Activated CD4-positive, alpha-beta T cell treated with anti-CD3 and anti-CD28 coated beads, Interleukin-2, amount 50 U/mL, for 1 hour (primary cell): ENCODE measurements at places on chromosomes 13 and 19.

GRCh38 chr13:32988608-32989289 is 27.5 kb upstream of the KL start:
- no peak for DNase-seq

DNA sequence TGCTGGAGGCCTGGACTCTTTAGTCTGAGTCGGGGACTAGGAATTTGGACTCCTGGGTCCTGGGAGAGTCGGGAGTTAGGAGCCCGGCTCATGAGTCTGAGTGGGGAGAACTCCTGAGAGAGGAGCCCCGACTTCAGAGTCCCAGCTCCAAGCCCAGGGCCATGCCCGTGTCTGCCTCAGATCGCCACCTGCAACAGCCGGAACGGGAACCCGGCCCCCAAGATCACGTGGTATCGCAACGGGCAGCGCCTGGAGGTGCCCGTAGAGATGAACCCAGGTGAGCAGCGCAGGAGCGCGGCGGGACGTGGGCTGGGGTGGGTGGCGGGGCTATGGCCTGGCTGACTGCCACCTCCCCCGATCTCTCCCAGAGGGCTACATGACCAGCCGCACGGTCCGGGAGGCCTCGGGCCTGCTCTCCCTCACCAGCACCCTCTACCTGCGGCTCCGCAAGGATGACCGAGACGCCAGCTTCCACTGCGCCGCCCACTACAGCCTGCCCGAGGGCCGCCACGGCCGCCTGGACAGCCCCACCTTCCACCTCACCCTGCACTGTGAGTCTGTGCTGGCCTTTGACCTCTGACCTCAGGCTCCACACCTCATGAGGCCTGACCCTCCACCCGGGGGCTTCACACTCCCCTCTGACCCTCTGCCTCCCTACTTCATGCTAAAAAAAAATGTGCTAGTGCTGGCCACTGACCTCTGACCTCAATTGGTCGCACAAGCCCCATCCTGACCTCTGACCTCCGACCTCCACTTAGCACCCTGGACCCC is 4.4 kb downstream of the BCAM start:
- no peak for DNase-seq

GRCh38 chr13:88919970-88920628 is 1248.9 kb downstream of the SLITRK5 start:
- DNase-seq: no peak

GRCh38 chr13:99992949-99993351 is 11.4 kb downstream of the ZIC2 start:
- no peak for DNase-seq

- peak; percentile 61 for DNase-seq
These were observed 1.2 kb downstream of the PPM1N start for GRCh38 chr19:45499196-45500180.

GRCh38 chr19:2668175-2668763 is 34.2 kb downstream of the GNG7 start:
- DNase-seq: no peak

GRCh38 chr19:12187625-12188024 is 24.7 kb downstream of the ZNF136 start:
- DNase-seq: no peak

- DNase-seq: no peak
These were observed 198.4 kb downstream of the COL4A1 start for GRCh38 chr13:110108348-110109139.

DNA sequence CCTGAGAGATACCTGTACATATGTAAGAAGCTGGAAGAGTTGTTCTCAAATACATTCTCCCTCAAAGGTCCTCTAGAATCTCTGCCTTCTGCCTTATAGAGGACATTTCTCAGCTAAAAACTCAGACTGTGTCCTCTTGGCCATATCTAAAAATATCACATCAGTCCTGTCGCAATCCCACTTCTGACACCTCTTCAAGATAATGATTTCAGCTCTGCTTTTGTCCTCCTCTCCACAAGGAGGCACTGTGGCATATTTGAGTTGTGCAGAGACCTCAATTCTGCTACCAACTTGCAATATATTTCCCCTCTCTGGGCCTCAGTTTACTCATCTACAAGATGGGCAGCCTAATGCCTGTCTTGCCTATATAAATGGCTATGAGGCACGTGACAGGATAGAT is 16.6 kb downstream of the ADAMTS10 start:
- DNase-seq: no peak

DNA sequence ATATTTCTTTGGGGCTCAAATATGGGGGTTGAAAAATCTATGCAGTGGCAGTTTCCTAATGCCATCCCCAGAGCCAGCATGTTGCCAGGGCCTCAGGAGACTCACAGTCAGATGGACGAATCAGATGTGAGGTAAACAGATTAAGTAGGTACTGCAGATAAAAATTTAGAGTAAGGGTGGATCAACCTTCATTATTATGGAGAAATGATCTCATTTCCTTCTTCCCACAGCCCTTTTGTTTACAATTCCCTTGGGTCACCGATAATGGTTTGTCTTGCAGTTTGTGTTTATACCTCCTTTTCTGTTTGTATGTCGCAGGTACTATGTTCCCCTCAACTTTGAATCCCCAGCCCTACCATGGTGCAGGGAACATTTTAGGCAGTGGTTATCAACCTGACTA is 20.0 kb downstream of the DIAPH3 start:
- DNase-seq: no peak

GRCh38 chr13:63189712-63190111 is 1774.1 kb upstream of the PCDH20 start:
- no peak for DNase-seq

GRCh38 chr13:20989656-20990321 is 71.6 kb downstream of the LATS2 start:
- no peak for DNase-seq

DNA sequence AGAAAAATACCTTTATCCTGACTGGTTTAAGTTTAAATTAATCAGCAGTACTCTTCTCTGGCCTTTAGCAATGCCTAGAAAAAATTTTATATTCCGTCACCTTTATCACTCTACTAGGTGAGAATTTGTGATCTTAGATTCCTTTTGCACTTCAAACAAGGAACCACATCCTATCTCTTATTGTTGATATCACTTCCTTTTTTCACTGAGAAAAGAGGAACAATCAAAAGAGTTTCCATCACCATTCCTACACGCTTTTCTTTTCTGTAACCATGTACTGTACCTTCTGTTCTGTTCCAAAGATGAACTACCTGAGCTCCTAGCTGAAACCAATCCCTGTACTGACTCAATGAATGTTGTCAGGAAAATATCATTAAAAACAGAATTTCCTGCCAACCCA is 1379.0 kb upstream of the MIR17HG start:
- DNase-seq: no peak

GRCh38 chr13:32141462-32141861 is 109.9 kb downstream of the FRY start:
- DNase-seq: no peak

GRCh38 chr13:26919732-26920131 is 159.1 kb upstream of the GPR12 start:
- DNase-seq: no peak

GRCh38 chr13:49213539-49213938 is 6.6 kb upstream of the MLNR start:
- no peak for DNase-seq
